Activated CD8-positive, alpha-beta T cell treated with anti-CD3 and anti-CD28 coated beads for 36 hours (primary cell): ENCODE measurements at places on chromosomes 11 and 22.

DNA sequence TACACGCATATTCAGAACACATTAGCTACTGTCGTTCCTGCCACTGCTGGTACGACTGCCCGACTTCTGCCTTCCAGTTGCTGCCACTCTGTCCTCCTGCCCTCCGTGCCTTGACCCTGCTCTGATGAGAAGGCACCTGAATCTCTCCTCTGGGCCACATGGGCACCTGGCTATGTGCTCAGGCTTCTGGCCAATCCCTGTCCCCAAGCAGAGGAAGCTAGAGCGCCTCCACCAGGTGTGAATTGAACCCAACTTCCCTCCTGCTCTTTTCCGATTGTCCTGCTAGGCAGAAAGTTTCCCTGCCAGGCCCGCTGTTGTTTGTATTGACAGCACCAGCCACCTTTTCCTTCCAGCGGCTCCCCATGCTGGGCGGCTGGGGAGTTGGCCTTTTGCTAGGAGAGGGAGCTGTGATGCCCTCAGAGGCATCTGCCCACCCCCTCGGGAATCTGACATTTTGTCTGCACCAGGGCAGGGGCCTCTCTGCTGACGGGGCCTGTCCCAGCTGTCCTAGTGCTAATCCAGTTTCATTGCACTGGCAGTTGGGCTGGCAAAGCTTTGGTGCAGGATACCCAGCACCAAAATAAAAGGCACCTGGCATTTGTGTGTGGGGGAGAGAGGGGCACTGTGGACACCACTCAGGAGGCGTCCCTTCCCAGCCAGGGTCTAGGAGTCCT lies 118.0 kb downstream of the GRIK4 start:
- DNase-seq = no peak

- DNase-seq = no peak
These were observed 2.4 kb downstream of the RASD2 start for GRCh38 chr22:35542939-35543516.

- no peak for DNase-seq
These were observed 317.6 kb upstream of the FAT3 start for GRCh38 chr11:91906871-91907624.

GRCh38 chr22:20206709-20207215 lies 55.9 kb upstream of the CCDC188 start:
- DNase-seq = peak; percentile 43

DNA sequence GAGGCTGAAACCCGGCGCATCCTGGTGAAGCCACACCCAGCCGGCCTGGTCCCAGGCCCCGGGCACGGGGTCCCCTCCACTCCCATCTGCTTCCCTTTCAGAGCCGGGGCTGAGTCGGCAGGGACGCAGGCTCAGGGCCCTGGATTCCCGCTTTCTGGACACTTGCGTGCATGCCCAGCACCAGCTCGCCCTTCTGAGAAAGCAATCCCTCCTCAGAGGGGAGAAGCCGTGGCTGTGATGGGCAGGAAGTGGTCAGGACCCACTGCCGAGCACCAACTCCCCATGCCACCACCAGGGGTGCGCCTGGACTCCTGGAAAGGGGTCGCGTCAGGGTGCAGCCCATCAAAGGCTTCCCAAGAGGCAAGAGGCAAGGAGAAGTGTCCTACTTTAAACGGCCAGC lies 15.1 kb downstream of the CDKN1C start:
- DNase-seq = no peak

DNA sequence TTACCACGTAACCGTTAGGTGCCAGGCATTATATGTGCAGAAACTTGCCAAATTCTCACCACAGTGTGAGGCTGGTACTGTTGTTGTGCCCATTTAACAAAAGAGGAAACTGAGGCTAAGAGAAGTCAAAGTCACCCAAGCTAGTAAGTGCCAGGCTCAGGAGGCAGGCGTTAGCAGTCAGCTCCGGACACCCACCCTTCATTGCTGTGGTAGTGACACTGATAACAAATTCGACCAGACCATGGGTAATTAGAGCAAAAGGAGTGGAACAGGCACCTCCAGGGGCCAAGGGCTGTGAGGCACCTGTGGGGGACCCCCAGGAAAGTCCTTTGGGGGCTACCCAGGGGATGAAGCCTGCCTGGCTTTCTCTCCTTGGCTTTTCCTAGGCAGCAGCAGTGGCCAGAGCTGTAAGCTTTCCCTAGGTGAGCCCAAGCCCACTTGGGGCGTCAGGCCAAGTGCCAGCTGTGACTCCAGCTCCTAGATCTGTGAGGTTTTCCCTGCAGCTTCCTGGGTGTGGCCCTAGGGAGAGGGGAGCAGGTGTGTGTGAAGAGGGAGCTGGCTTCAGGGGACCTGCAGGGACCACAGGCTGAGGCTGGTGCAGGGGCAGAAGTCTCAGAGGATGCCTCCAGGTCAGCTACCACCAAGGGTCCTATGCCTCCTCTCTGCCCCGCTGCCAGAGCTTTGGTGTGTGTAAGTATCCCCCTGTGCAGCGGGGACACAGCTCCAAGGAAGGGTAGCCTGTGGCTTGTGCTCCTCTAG lies 19.7 kb upstream of the ALX4 start:
- no peak for DNase-seq

GRCh38 chr22:37344735-37345449 lies 62.6 kb downstream of the CYTH4 start:
- no peak for DNase-seq

DNA sequence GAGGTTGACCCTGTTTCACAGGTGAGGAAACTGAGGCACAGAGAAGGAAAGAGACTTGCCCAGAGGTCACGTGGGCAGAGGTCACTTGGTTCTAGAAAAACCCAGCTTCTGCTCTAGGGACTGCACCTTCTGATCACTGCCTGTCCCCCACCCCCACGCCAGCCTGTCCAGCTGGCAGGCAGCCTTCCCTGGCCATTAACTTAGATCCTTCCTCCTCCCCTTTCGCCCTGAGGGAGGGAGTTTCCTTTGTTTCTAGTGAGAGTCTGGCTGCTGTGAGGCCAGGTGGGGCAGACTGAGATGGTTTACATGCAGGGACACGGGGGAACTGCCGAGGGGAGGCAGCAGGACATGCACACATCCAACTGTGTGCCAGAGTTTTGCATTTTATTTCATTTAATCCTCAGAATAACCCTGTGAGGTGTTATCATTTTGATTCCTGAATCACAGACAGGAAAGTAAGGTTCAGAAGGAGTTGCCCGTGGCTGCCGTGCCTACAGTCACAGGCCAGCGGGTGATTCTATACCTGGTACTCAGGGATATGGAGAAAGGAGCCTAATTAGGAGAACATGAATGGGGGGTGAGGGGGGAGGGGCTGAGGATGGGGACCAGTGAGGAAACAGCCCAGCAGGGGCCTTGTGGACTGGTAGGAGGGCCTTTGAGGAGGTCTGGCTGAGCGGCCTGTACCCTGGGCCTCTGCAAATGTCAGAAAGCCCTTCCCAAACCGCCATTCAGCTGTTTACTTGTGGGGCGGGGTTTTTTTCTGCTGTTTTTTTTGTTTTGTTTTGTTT lies 3.4 kb downstream of the FAM83F start:
- no peak for DNase-seq

DNA sequence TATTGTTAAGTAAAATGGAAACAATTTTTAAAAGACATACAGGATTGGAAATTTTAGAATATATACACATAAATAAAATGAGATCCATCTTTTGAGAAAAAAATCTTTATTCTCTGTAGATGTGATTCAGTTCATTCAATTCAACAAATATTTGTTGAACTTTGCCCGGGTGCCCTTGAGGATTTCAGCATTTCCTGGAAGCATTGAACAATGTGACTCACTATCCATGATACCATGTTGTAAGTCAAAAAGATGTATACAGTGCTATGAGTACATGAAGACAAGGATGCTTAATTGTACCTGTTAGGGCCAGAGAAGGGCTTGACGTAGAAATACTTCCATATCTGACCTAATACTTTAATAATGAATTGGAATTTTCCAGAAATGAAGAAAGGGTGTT lies 353.7 kb downstream of the METTL15 start:
- no peak for DNase-seq

DNA sequence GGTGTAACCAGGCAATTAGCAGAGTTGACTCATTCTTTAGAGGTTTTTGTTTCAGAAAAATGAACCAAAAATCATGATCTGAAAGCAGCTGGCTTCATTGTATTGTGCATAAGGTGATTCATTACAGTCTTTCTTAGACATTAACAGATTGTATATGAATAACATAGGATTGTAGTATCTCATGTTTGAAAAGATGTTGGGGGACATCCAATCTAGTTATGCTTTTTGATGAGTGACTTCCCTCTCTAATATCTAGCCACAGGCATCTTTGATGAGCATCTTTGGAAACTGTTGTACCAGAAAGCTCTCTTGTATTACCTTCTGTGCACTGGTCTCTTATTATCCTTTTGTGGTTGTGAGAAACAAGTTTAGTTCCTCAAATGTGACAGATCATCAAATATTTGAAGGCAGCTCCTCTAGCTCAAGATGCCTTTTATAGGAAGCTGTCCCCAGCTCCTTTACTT lies 8.3 kb downstream of the GRK3 start:
- no peak for DNase-seq

- no peak for DNase-seq
These were observed 30.3 kb downstream of the VSTM5 start for GRCh38 chr11:93819966-93820695.

- DNase-seq = no peak
These were observed 41.4 kb downstream of the PPFIBP2 start for GRCh38 chr11:7555052-7555699.

GRCh38 chr11:43419460-43419859 lies 60.7 kb downstream of the TTC17 start:
- DNase-seq = peak; percentile 59

DNA sequence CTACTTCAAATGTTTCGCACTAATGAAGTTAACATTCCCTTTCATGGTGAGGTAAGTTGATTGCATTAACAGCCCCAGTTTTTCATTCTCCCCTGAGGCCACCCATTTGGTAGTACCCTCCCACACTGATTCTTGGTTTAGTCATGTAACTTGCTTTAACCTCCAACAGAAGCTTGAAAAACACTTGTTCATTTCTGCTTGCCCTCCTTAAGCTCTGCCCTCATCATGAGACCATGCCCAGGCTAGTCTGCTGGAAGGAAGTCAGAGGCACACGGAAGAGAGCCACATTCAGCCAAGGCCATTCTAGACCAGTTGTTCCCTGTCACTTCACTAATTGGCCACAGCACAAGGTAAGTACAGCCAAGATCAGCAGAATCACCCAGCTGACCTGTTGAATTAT lies 50.7 kb upstream of the CD44 start:
- DNase-seq = no peak

GRCh38 chr11:121933694-121934093 lies 182.3 kb downstream of the BLID start:
- no peak for DNase-seq

GRCh38 chr11:119924017-119924416 lies 195.0 kb upstream of the NECTIN1 start:
- DNase-seq = no peak

DNA sequence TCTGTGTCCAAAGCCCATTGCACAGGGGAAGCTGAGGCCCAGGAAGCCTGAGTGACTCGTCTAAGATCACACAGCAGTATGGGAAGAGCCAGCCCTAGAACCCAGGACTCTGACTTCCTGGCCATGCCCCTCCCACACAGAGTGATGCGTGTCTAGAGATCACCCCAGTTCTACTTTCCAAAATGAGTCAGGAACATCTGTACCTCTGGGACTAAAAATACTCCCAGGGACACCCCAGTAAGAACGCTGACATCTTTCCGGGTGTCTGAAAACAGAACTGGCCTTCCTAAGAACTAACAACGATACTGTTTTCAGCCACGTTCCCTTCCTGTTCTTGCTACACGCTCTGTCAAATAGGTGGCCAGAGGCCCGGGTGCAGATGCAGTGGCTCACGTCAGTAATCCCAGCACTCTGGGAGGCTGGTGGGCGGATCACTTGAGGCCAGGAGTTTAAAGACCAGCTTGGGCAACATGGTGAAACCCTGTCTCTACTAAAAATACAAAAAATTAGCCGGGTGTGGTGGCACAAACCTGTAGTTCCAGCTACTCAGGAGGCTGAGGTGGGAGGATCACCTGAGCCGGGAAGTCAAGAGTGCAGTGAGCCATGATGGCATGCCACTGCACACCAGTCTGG lies 21.7 kb upstream of the PDGFB start:
- peak; percentile 65 for DNase-seq

- DNase-seq = no peak
These were observed 71.9 kb upstream of the HORMAD2 start for GRCh38 chr22:30008401-30008800.

DNA sequence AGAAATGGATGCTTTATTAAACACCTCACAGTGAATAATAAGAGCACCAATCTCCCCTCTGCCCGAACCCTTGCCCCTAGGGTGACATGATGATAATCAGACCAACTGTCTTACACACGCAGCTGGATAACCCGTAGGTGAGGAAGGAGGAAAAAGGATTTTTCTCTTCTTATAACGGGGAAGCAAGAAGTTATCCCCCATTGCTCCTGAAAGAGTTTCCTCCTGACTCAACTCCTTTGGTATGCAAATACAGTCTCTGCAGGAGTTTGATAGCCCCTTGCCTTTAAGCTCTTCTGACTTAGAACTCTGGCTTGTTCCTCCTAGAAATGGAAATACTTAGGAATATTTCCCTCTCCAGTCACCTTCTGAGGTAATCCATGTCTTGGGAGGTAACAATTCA lies 455.8 kb downstream of the TMEM135 start:
- DNase-seq = no peak

DNA sequence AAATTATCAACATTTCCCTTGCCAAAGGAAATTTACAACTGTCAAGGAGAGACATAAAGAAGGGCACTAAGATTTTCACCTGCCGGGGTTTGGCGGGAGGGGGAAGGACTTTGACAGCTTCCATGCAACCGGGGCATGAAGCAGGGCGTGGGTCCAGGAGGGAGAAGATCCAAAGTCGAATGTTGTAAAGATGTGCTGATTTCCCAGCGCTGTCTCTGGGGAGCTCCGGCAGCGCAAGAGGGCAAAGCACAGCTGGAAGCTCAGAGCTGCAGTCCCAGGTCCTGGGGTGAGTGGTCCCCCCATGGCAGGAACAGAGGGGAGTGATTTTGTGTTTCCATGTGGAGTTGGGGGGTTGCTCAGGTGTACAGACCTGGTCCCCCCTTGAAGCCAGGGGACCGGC lies at the start of gene MS4A10:
TSS of gene MS4A10 (plus strand) at position 198 of the 400 bp plus-strand sequence. CDS start 5,003 bp downstream, outside the sequence.
- DNase-seq = no peak

DNA sequence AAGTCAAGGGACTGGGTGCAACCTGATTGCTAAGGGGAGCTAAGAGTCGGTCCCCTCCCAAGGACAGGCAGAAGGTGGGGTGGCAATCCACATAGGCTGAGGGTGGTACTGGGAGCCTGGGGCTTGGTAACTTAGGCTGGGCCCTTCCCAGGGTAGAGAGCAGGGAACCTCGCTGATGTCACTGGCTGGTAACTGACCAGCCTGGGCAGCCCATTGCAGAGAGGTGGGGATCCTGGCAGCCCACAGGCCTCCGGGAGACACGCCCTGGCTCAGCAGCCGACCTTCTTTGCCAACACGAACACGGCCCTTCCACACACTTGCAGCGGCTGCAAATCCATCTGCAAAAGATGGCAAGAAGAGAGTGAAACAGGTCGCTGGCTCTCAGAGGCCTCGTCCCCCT lies 25.4 kb downstream of the A4GALT start:
- DNase-seq = no peak
